ENCODE measurements at places on chromosomes 5 and 9.

- DNase-seq = peak; percentile 80
These were observed 15.0 kb downstream of the GLIPR2 start for GRCh38 chr9:36151316-36152210.

- DNase-seq = no peak
These were observed 156.9 kb downstream of the C9orf50 start for GRCh38 chr9:129463994-129464393.

DNA sequence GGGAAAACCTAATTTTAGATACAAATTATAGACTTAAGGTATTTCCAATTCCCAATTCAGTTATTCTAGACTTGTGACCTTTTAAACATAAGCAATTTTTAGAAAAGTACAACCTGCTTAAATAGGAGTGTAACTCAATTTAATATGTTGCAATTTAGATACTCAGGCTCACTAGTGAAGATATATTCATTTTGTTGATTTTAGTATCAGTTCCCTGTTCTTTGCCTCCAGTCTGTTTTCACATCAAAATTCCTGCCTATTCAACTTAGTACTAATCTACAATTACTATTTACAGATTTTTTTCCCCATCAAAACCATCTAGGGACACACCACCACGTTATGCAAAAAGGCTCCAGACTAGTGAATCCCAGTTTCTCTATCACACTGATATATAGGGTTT, 30.4 kb downstream of the PWWP2A start:
- no peak for DNase-seq

DNA sequence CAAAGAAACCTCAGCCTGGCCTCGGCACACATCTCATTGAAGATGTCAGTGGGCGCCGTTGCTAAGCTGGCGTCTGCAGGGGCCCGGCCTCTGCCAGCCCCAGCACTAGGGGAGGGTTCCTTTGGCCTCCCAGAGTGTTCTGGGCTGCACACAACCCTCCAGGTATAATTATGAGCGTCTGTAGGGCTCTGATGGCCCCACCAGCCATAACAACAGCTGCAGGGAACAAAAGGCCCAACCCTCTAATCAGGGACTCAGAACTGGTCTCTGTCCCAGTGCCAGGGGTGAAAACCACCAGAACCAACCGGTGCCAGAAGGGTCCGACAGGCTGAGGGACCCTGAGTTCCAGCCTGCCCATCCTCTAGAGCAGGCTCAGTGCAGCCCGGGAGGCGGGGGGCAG, 39.5 kb upstream of the SLC12A7 start:
- no peak for DNase-seq

DNA sequence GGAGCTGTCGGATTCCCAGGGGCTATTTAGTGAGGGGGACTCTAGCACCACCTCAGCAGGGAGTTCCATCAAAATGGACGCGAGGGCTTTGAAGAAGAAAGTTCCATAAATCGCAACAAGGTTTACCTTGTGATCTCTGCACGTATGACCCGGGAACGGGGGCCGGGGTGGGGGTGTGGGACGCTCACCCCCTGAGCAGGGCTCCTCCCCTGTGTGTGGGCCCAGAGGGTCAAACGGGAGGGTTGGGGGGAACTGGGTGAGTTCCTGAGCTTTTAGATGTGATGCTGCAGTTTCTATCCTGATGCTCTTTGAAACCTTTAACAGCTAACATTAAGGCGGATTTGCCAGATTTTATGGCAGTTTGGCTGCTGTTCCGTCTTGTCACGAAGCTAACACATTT, 18.9 kb upstream of the LRRC14B start:
- no peak for DNase-seq

DNA sequence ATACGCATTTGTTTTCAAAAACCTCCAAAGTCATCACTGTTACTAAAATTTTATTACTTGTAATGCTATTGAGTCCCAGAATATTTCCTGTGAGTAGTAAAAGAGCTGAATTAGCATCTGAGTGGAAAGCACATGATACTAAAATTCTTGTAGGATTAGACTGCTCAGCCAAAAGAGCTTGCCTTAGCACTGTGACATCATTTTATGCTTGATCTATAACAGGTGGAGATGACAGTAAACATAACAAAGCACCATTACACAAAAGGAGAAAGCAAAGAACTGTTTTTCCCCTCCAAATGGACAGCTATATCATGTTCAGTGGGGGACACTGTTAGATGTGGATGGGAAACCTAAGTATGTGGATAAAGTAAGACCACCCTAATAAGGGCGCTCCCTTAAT, 5.8 kb upstream of the JAK2 start:
- no peak for DNase-seq

- DNase-seq = peak; percentile 92
These were observed 1.6 kb upstream of the GADD45G start for GRCh38 chr9:89602978-89603766.

GRCh38 chr5:160976181-160976580, 124.2 kb upstream of the ATP10B start:
- DNase-seq = no peak

- no peak for DNase-seq
These were observed 25.6 kb upstream of the ANKRD31 start for GRCh38 chr5:75262271-75262670.

DNA sequence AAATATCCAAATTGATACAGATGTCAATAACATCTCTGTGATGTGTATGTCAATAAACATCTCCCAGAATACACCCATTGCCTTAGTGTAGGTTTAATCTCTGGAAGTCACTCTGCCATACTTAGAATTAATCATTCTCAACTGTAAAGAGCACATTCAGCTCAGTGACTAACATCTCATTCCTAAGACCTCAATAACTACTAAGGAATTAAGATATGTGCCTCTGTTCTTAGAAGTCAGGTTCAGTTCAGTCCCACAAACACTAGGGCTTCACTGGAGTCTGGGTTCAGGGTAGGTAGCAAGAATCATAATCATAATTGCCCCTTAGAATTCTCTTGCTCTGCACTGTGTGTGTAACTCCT, 31.7 kb downstream of the UGCG start:
- DNase-seq = no peak

DNA sequence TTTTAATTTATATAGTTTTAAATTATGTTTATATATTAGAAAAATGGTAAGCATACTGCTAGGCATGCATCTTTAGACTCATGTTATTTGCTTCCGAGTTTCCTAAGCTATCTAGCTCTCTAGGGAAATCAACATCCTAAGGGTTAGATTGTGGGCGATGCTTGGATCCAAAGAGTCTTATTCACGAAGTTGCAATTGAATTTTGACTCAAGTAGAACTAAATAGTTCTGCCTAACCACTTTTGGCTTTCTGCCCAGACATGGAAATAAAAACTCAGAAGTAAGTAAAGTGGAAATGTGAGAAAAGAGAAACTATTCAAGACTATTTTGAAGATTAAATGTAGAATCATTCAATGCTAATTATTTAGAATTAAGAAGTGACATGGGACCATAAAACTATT, 440.4 kb downstream of the CDH18 start:
- no peak for DNase-seq

GRCh38 chr9:137087409-137087925, 682 bp downstream of the MAN1B1 start:
- DNase-seq = no peak

DNA sequence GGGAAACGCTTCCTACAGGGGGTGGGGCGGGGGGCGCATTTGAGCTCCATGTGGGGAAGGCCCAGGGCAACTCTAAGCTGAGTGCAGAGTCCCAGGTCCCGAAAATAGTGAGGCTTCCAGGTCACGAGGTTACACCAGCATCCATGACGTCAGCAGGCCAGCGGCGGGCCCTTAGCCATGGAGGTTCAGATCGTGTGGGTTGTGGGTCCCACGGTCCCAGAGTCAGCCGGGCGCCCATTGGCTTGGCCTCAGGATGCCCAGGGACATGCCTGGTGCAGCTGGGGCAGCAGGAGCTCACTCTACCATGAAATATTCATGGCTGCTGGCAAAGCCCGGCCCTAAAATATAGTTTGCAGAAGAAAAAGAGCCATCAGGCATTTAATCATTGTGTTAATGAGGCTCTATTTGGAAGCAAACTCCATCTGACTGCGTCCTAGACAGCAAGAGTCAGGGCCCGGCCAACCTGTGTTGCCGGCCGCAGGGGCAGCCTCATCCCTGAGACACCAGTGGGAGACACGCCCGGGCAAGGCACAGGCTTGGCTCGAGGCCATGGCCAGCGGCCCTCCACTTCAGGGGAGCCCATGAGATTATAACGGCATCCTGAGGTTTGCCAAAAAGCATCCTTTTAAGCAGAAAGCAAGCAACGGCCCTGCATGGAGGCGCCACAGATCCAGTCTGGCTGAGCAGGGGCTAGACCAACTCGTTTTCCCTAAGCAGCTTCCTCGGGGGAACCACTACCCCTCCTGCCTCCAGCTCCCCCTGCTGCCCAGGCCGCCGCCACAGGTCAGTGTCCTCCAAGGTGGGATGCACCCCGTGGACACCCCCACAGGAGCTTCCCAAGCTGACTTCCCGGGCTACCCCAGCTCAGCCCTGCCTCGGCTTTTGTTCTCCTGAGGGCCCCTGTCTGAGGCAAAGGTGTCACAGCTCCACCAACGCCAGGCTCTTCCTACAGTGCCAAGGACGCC, 108.9 kb upstream of the PPP1R26 start:
- no peak for DNase-seq

GRCh38 chr9:129934780-129935179, 99.5 kb downstream of the USP20 start:
- DNase-seq = no peak

DNA sequence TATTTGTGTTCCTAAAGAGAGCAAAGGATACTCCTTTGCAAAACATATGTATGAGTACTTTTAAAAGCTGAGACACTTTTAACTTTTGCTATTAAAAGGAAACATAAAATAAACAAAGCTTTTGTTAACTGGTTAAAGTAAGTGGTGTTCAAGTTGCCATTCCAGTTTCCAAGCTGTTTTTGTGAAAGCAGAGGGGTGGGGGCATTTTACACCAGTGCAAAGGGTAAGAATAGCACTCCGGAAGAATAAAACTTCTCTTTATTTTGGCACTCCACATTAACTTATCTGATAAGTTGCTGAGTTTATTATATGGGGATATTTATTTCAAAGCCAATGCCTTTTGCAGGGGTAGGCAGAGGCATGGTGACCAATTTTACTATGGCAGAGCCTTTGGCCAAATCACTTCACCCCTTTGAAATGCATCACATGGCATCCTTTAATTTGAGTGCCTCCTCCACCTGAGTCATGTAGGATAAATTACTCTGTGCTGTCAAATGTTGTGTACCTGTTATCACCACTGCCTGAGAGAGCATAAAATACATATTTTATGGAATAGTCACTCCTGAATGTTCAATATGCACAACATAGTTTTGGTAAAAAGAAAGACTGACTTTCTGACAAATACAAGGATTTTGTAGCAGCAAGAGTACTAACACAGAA, 62.9 kb downstream of the MLLT3 start:
- no peak for DNase-seq

GRCh38 chr5:149546974-149547373, 4.3 kb downstream of the CSNK1A1 start:
- DNase-seq = no peak

DNA sequence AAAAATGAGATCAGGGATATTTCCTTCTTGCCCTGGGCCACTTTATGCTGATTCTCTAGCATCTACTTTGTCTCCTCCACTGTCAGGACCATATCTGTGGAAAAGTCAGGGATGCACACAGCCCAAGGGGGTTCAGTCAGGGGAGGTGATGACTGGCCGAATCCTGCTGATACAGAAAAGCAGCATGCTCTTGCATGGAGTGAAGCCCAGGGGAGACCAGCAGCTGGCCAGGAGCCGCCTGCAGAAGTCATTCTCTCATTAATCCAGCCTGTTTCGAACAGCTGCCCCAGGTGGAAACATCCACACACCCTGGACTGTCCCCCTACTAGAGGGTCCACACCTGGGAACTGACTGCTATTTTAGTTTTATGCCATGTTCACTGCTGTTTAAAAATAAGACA, 177.1 kb downstream of the ATP10B start:
- no peak for DNase-seq

DNA sequence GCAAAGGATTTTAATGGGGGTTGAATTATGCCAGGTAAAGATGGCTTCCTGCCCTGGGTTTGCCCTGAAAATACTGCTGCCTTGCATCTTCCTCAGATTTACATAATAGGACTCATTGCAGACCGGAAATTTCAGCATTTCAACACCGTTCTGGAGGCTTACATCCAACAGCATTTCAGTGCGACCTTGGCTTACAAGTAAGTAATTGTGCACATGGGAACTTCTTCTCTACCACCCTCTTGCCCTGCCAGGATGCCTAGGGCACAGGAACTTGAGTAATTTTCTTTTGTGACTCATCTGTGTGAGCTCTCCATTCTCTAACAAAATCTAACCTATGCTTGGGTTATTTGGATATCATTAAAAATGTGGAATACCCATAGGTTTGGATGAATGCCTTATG, 80.2 kb downstream of the DOCK2 start:
- no peak for DNase-seq

GRCh38 chr5:9500625-9501024, 45.2 kb downstream of the SEMA5A start:
- DNase-seq = no peak

DNA sequence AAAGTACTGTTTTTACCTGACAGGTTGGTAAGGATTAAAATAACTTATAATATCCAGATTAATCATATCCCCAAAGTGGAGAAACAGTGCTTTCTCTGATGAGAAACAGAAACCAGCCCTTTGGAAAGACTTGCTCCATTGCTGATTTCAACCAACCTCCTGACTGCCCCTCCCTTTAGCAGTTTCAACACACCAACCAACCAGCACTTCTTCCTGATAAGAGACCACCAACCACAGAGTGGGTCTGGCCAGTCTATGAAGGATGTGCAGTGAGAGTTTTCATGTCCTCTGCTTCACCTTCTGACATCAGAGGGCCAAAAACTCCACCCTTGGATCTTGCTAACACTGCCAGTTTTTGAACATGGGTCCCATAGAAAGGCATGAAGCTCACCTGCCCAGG, 28.1 kb downstream of the RIGI start:
- DNase-seq = no peak

- DNase-seq = no peak
These were observed 6.5 kb upstream of the CCDC192 start for GRCh38 chr5:127696683-127697082.

DNA sequence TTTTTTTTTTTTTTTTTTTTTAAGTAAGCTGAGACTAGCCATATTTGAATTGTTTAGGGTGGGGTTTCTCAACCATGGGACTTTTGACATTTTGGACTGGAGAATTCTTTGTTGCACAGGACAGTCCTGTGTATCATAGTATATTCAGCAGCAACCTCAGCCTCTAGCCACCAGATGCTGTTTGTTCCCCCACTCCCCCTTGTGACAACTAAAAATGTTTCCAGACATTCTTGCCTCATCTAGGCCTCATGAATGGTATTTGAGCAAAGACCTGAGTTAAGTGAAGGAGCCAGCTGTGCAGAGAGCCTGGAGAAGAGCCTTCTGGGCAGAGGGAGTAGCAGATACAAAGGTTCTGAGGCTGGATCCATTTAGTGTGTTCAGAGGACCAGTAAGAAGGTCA, 155.9 kb downstream of the SGCD start:
- no peak for DNase-seq

- DNase-seq = no peak
These were observed 45.7 kb downstream of the SH3GL2 start for GRCh38 chr9:17624571-17624970.

- no peak for DNase-seq
These were observed 3.4 kb downstream of the LRRC70 start for GRCh38 chr5:62581836-62582597.

GRCh38 chr9:130703501-130703900, 9.9 kb downstream of the EXOSC2 start:
- no peak for DNase-seq

- no peak for DNase-seq
These were observed 18.3 kb downstream of the LIFR start for GRCh38 chr5:38538161-38538560.

Measured in stimulated activated CD4-positive, alpha-beta T cell treated with anti-CD3 and anti-CD28 coated beads, Interleukin-12 subunit alpha, Interleukin-12 subunit beta, amount 100 ng/mL, for 48 hours (primary cell).